Activated T-helper 1 cell treated with anti-CD3 and anti-CD28 coated beads, Interleukin-2, amount 50 U/mL, for 16 hours (primary cell): ENCODE measurements at places on chromosomes 1 and 21.

- no peak for DNase-seq
Observed at GRCh38 chr1:35115459-35116383, 36.5 kb downstream of the ZMYM1 start.

- DNase-seq: no peak
Observed at GRCh38 chr1:6116137-6116536, 64.0 kb downstream of the CHD5 start.

DNA sequence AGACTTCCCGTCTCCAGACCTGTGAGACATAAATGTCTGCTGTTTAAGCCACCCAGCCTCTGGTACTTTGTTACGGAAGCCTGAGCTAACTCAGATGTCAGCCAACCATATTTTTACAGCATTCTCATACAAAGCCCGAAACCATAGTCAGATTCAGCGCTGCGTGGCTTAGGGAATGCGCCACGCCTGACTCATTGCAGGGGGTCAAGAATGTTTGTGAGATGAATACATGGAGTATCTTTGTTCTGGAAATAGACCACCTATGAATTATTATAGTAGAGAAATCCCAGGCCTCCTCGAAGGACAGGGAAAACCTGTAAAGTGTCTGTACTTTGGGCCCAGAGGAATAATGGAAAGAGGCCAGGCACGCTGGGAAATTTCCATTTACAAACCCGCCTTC, 434.8 kb downstream of the CAMTA1 start:
- no peak for DNase-seq

DNA sequence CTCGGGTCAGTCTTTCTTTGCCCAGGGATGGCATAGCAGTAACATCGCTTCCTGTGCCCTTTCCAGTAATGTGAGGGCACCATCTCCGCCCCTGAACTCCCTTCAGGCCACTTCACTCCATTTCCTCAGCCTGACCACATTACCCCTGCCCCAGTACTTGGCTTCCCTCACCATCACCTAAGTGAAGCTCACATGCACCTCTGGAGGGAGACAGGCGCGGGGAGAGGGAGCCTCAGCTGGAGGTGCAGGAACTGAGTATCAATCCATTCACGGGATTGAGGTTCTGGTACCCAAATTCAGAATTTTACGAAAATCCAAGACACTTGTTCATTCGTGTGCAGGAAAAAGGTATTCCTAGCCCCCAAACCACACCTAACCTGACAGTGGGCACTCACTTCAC, 540.4 kb downstream of the KIF26B start:
- no peak for DNase-seq

DNA sequence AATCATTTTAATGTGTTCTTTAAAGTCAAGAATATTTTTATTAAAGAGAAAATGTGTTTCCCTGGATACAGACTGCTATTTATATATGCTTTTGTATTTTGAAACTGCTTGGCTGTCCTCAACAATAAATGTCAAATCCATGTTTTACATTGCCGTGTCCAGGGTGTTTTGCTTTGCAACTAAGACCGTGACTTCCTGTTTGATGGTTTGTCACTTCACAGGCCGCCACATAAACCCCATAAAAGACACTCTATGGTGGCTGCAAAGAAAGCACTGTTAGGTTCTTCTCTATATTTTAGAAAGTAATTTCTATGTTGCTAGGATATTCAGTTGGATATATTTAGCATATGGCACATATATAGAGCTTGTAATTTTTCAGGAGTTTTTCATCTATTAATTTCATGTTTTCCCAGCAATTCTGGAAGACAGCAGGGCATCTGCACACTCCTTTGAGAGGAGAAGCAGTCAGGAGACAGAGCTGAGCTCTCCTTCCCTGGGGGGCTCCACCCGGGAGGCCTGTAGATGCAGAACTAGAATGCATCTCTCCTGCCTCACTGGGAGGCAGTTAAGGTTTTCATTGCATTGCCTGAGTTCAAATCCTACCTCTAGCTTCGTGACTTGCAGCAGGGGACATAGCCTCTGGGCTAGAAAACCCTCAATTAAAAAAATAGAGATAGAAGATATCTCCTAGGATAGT, 33.1 kb downstream of the PRDM2 start:
- DNase-seq: no peak

DNA sequence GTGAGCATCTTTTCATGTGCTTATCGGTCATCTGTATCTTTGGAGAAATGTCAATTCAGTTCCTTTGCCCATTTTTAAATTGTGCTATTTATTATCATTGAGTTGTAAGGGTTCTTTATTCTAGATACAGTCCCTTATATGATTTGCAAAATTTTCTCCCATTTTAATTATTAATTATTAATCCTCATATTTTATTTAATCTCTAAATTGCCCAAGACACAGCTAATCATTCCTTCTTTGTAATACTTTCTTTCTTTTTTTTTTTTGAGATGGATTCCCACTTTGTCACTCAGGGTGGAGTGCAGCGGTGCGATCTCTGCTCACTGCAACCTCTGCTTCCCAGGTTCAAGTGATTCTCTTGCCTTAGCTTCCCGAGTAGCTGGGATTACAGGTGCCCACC, 13.1 kb upstream of the TENT5B start:
- no peak for DNase-seq

DNA sequence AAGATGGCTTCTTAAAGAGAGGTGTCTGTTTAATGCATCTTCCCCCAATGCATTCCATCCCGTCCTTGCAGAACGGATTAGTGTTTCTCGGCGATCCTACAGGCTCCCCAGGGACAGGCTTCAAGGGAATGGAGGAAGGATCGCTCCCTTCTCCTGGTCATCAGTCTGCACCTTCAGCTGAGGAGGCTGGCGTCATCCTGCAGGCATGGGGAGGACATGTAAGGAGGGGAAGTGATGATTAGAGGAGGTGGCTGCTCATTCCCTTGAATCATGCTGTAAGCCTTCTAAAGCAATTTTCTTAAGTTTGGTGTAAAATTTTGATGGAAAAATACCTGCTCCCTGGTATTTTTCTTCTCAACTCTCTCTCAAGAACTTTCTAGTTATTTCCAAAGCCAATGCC, 603.6 kb downstream of the NPHP4 start:
- DNase-seq: no peak

- no peak for DNase-seq
Observed at GRCh38 chr1:112493351-112493750, 15.4 kb upstream of the WNT2B start.

DNA sequence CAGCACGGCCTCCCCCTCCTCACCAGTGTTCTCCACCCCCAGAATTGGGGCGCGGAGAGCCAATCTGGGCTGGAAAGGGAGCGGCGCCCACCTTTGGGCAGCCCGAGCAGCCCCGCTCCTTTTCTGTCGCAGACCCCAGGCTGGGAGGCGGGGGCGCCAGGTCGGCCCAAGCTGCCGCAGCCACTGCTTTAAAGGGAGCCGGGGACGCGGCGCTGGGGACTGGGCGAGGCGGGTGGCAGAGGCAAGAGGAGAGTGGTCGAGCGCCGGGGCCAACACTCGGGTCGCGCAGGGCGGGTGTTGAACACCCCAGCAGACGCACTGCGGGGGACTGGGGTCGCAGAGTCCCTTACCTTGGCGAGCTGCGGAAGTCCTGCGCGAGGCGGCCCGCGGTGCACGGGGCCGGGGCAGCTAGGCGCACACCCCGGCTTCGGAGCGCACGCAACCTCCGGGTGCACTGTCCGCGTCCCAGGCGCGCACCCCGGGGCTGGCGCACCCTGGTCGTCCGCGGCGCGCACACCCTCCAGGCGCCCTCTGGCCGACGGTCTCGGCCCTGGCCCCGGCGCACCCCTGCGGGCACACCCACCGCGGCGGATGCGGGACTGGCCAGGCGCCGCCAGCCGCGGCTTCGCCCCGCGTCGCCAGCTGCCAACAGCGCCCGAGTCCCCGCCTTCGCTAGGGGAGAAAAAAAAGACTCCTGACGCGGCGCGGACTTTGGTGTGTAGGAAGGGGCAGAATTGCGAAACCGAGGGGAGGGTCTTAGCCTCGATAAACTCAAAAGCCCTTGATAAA, at the start of gene KANK4:
TSS of gene KANK4 (minus strand) at position 679 of the 789 bp plus-strand sequence. CDS start 37,870 bp downstream, outside the sequence.
- DNase-seq: no peak

GRCh38 chr1:197198911-197199310, 52.4 kb upstream of the ASPM start:
- no peak for DNase-seq

DNA sequence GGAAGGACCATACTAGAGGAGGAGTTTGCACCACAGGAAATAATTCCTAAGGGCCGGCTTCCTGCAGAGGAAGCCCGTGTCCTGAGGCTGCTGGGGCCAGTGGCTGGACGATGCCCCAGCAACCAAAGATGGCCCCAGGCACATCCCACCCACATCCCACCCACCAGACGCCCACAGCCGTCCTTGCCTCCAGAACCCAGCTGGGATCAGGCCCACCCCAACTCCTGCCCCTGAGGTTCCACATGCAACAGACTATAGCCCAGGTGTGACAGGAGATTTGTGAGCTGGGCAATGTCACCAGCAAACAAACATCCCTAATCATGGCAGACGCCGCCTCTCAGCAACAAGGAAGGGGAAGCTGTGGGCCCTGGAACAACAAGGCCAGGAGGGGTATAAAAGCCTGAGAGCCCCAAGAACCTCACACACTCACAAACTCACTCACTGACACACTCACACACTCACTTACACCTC, at the start of gene KRTAP10-9:
TSS of gene KRTAP10-9 (plus strand) at position 421 of the 471 bp plus-strand sequence. CDS start 79 bp downstream, outside the sequence.
- DNase-seq: no peak

- no peak for DNase-seq
Observed at GRCh38 chr1:25538191-25538767, 5.1 kb upstream of the LDLRAP1 start.

DNA sequence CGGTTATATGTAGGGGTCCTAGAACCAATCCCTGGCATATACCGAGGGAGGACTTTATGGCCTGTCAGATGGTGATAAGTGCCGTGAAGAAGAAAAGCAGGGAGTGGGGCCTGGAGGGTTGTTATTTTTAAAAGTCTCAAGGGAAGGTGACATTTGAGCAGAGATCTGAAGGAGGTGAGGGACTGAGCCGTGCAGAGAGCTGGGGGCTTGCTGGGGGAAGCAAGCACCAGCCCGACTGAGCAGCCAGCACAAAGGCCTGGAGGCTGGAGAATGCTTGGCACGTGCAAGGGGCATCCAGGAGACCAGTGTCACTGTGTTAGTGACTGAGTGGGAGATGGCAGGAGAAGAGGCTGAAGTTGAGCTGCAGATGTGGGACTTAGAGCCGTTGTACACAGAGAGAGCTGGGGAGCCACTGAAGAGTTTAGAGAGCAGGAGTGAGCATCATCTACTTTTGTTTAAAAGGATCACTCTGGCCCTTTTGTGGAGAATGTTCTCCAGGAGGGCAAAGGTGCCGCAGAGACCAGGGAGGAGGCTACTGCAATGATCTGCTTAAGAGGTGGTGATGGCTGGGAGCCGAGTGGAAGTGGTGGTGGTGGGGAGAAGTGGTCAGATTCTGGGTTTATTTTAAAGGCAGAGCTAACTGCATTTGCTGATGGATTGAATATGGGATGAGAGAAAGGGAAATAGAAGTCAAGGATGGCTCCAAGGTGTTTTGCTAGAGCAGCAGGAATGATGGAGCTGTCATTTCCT, 31.2 kb downstream of the PTPRU start:
- no peak for DNase-seq

DNA sequence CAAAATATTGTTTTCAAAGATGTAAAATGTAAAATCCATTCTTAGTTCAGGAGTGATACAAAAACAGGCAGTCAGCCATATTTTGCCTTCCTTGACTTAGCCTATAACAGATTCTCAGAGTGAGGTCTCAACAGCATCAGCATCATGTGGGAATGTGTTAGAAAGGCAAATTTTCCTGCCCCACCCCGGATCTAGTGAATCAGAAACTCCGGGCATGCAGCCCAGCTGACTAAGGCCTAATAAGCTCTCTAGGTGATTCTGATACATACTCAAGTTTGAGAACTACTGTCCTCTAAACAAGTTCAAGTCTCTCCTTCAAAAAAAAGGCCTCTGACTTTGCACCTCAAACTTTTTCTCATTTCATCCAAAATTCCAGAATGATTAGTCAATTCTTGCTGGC, 46.9 kb upstream of the PRRC2C start:
- no peak for DNase-seq

DNA sequence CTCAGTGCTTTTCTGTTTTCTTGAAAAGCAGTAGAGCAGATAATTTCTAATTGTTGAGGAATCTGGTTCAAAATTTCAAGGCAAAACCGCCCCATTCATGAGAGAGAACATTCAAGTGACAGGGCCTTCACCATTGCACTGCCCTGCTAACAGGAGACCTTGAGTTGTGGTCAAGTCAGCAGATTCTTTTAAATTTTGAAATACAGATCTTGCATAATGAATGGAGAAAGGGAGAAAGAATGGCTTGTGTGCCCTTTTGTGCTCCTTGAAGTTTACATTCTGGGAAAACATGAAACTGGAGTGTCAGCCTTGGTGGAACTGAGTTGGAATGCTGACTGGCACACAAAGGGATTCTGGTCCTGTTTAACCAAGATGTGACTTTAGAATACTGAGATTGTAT, 164.5 kb upstream of the UBE2U start:
- no peak for DNase-seq

GRCh38 chr1:60563777-60564535, 490.4 kb upstream of the C1orf87 start:
- no peak for DNase-seq

- DNase-seq: no peak
Observed at GRCh38 chr1:162416909-162417308, 5.0 kb upstream of the SH2D1B start.

DNA sequence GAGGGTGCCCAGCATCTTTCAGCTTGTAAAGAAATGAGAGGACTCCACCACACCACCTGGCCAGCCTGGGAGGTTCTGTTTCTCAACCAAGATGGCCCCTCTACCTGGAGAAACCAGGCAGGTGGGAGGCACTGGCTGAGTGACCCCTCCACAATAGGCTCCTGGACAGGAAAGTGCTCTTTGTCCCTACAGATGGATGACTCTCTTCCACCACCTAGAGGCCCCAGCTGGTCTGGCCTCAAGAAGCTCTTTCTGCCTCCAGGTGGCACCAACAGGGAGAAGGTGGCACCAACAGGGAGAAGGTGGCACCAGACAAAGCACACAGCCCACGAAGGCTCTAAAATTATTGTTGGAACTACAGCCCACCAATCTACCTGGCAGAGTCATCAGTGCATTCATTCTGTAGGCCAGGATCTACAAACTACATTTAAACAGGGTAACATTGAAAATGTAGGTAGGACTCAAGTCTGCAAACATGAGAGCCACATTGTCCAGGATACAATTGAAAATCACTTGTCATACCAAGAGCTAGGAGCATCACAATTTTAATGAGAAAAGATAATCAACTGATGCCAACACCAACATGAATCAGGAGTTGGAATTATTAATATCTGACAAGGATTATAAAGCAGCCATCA, 14.4 kb downstream of the TMPRSS3 start:
- no peak for DNase-seq

DNA sequence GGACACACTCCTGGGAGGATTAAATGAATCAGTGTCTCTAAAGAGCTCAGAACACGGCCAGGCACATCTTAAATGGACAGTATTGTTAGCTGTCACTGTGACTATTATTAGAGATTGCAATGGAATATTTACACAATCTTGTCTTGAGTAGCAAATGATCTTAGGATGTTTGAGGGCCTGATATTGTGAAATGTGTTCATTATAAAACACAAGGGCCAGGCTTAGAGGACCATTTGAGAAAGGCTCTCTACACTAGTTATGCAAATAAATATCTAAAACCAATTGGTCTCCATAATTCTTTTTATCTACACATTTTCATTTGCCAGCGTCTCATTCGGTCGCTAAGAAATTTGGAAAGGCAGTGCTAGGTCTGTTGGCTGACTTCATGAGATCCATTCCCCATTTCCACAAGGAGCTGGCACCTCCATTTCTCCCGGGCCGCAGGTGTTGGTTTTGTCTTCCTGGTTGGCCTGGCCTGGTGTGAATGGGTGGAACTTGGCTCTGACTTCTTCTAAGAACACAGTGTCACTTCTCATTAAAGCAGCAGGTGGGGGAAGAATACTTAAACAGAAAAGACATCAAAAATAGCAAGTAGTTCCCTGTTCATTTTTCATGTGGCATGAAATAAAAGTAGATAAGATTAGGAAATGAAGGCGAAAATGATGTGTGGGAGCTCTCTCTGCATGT, 56.0 kb upstream of the PLXNA2 start:
- DNase-seq: no peak
